Muscle of back (tissue), 13 donors: ENCODE measurements at places on chromosomes 5 and 9.

- no peak for DNase-seq
Observed at GRCh38 chr9:98793031-98793430, 3.3 kb downstream of the ANKS6 start.

DNA sequence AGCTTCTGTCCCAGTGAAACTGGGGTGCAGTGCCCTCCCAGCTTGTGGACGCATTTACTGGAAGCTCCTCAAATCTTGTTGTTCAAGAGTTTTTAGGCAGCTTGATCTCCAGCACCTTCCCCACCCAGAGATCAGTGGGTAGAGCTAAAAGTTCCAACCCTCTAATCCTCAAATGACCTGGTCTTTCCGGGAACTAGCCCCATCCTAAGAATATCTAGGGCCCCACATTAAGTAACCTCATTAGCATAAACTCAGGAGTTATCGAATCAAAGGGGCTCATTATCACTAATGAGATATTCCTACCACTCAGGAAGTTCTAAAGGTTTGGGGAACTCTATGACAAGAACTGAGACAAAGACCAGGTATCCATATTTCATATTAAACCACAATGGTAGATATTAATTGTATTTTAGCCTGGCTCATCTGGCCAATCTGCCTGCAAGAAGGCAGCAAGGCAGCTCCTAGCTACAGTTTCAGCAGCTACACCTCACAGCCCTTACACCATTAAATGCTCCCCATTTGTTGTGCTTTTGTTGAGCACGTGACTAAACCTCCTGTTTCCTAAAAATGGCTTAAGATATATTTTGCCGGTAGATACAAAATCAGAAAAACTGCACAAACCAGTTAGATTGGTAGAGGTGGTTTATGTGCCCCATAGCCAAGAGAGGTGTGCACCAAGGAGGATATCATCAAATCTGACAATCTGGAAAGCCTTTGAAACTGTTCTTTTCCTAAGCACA lies 24.6 kb upstream of the SLC22A5 start:
- no peak for DNase-seq

GRCh38 chr9:124019771-124020519 lies 8.4 kb downstream of the LHX2 start:
- no peak for DNase-seq

GRCh38 chr9:112212926-112213325 lies 37.8 kb upstream of the SUSD1 start:
- DNase-seq = no peak

- no peak for DNase-seq
Observed at GRCh38 chr5:154570572-154571324, 92.7 kb upstream of the HAND1 start.

DNA sequence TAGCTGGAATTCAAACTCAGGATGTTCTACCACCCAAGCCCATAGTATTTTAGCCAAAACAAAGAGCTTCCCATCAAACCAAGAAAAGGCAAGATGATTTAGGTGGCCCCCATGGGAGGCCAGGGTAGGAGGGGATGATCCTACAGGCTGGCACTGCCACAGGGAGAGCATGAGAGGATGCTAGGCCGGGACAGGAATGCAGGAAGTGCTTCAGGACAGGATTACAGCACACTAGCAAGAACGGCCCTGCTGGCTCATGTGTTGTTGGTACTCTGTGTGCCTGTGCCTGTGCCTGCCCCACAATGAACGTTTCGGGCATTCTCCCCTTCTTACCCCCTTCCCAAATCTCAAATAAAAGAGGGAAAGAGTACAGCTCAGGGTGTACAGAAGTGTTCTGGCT lies 110.7 kb upstream of the TRIM32 start:
- no peak for DNase-seq

DNA sequence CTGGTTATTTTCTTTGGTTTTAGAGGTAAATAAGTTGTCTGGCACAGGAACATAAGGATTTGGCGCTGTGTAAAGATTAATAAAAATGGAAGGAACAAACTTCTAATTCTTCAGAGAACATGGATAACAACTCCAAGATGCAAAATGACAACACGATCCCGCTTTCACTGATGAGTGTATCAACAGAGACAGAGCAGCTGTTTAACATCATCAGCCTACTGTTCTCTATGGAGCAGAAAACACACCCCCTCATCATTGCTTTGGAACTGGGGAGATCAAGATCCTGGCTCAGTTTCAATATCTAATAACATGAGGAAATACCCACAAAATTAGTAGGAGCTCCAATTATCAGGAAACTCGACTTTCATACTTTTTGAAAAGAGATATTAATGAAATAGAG lies 8.3 kb upstream of the GAS1 start:
- DNase-seq = no peak

DNA sequence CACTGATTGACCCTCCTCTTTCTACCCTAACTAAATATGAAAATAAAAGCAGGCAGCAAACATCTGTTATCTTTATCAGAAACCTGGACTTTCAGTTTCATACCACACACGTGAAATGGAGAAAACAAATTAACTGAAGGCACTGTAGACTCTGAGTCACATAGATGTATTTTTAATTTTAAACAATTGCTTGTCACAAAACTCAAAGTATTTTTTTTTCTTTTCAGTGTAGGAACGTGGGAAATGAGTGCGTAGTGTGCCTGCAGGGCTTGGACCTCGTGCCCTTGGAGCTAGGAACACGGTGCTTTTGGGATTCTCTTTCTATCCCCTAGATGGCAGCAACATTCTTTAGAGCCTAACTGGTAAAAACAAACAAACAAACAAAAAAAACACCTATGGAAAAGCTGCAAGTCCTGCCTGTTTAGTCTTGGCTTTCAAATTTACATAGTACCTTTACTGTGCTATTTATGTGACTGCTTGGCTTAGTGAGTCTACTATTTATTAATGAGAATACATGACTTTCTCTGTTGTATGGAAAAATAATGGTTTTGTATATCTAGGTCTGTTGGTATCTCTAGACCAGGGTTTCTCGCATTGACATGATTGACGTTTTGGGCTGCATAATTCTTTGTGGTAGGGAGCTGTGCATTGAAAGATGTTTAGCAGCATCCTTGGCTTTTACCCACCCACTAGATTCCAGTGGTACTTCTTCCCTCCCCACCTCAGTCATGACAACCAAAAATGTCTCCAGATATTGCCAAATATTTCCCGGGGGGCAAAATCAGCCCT lies 16.8 kb upstream of the ACTBL2 start:
- peak; percentile 54 for DNase-seq

- DNase-seq = no peak
Observed at GRCh38 chr5:3258050-3258449, 337.6 kb upstream of the IRX1 start.

- peak; percentile 7 for DNase-seq
Observed at GRCh38 chr5:108379722-108380530, 2.0 kb downstream of the FBXL17 start.

- DNase-seq = no peak
Observed at GRCh38 chr9:134189470-134190231, 25.3 kb upstream of the RNU6ATAC start.
